ENCODE measurements at places on chromosomes 11 and 22.

GRCh38 chr11:134740590-134741261 is 328.7 kb upstream of the B3GAT1 start:
- DNase-seq, result peak; percentile 5

- no peak for DNase-seq
Observed at GRCh38 chr11:27773884-27774283, 73.6 kb upstream of the BDNF start.

- DNase-seq, result no peak
Observed at GRCh38 chr11:66126064-66126463, 56.0 kb downstream of the PACS1 start.

DNA sequence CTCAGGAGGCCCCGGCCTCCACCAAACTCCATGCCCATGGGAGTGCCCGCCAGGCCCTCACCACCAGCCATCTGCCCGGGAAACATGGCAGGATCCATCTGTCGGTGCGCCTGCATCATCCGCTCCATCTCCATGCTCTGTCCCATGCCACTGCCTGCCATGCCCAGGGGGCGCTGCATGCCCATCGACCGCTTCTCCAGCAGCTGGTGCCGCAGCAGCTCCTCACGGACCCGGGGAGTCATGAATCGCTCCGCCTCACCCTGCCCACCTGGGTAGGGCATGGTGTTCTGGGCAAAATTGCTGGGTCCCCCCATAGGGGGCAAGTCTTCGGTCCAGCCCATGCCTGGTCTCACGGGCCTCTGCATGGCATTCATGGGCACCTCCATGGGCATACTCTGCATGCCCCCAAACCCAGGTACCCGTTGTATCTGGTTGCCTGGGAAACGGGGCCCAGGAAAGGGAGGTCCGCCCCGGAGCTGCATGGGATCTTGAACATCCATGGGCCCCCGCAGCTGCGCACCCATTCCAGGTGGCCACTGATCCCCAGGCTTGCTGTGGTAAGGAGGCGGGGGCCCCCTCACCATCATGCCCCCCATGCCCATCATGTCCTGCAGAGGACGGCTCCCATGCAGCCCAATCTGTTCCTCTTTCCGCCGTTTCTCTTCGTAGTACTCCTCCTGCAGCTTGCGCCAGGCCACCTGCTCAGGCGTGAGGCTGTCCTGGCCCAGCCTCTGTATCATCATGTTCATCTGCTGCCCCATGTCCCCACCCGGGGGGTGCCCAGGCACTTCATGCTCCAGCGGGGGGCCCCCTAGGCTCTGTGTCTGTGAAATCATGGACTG is 18.0 kb downstream of the CXCR5 start:
- DNase-seq, result peak; percentile 65

DNA sequence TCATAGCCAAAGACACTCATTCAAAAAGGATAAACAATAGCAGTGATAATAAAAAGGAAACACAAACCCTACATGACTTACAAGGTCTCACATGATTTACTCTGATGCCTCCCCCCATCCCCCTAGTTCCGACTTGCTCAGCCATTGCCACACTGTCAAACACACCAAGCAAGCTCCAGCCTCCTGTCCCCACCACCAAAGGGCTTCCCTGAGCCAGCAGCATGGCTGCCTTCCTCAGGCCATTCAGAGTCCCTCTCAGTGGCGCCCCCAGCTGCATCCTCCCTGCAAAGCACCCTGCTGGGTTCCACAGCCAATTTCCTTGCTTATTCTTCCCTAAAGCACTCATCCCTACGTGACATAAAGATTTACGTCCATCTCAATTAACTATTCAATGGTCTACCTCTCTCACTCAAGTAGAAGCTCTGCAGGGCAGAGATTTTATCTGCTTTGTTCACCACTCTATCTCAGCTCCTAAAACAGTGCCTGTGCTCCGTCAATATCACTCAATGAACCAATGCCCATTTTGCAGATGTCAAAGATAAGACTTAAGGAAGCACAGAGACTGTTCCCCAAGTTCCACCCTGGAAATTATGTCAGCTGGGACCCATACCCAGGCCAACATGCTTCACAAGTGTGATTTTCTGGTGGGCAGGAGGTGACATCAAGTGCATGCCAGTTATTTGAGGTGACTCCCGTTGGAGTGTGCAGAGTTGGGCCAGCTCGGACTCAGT is 106.9 kb downstream of the SYN3 start:
- DNase-seq, result no peak

GRCh38 chr11:36458129-36458915 is 51.8 kb downstream of the TRAF6 start:
- no peak for DNase-seq

GRCh38 chr11:117874253-117874909 is 2.1 kb downstream of the FXYD6 start:
- no peak for DNase-seq

DNA sequence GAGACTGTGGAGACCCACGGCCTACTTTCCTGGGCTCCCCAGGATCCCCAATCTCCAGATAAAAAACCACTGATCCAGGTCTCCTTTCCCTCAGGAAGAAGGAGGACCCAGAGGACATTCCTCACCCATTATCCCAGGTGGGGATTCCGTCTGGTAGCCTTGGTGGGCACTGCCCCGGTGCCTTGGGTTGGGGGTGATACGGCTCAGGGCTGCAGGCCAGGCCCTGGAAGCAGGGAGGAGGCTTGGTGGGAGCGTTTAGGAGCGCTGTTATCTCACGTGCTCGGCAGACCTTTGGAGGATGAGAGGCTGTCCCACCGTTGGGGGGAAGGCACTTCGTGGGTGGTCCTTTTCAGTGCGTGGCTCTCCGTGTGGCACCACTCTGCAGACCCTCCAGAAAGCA is 926.3 kb downstream of the BRD1 start:
- DNase-seq, result peak; percentile 22

DNA sequence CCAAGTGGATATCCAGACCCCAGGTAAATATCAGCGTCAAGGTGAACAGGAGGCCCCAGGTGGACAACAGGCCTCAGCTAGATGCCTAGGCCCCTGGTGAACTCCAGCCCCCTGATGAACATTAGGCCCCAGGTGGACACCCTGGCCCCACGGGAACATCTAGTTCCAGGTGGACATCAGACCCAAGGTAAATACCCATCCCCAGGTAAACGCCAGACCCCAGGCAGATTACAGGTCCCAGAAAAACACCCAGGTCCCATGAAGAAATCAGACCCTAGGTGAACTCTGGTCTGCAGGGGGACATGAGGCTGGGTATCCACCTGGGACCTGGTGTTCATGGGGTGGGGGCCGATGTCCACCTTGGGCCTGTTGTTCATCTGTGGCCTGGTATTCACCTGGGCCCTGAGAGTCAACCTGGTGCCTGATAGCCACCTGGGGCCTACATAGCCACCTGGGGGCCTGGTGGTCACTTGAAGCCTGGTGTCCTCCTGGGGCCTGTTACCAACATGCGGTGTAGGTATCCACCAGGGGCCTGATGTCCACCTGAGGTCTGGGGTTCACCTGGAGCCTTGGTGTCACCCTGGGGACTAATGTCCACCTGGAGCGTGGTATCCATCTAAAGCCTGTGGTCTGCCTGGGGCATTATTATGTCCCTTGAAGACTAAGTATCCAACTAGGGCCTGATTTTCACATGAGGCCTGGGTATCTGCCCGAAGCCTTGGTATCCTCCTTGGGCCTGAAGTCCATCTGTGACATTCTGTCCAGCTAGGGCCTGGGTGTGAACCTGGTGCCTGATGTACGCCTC is 56.8 kb upstream of the SEPTIN5 start:
- DNase-seq, result no peak

- DNase-seq, result no peak
Observed at GRCh38 chr11:7673724-7674434, 579 bp upstream of the CYB5R2 start.

DNA sequence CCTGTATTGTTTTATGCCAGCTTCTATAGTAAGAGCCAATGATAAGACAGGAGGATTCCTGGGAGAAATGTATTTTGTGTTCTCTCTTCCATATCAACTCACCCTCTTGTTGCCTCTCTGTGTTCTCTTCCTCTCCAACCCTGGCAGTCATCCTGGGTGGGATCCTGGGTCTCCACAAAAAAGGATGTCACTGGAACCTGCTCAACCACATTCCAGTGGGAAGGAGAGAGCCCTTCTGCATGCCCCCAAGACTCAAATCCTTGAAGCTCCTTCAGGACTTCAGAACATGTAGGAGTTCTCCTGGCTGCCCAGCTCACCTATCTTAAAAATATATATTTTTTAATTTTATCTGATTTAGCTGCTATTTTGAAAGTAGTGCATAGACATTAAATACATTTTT is 26.1 kb downstream of the APOL6 start:
- DNase-seq, result no peak

- no peak for DNase-seq
Observed at GRCh38 chr11:126898802-126899201, 101.8 kb downstream of the KIRREL3 start.

DNA sequence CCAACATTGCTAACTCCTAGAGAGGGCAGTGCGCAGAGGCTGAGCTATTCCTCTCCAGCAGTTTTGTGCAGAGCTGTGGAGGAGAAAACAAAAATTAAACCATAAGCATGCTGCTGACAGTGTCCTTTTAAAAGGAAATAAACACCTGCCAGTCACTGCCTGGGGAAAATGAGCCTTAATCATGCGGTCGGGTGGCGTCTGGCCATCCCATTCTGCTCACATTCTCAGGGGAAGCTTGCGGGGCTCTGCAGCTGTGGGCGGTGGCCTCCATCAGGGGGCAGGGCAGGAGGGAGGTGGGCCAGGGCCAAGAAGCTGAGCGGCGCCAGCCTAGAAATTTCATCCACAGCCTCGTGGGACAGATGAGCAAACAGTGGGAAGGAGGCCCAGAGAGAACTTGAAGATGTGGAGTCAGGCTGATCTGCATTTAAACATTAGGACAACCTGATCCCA is 71.0 kb upstream of the TP53I11 start:
- DNase-seq, result no peak

DNA sequence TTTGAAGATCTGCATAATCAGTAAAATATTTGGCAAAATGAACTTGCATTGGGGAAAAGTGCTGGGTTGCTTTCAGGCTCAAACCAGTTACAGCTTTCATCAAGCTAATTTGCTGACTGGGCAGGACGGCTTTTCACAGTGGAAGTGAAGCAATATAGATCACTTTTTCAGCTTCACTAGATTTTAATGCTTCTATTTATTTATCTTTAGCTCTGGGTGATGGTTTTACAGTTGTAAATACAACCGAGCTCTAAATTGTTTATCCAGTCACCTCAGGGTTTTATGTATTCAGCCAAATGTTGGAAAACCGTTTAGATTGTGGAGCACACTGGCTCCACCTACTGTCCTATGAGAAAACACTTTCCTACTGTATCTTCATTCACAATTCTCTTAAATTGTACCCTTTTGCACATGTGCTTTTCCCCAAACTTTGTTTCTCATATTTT is 58.2 kb downstream of the ACER3 start:
- DNase-seq, result no peak

- DNase-seq, result no peak
Observed at GRCh38 chr11:128334311-128335044, 252.9 kb downstream of the ETS1 start.

DNA sequence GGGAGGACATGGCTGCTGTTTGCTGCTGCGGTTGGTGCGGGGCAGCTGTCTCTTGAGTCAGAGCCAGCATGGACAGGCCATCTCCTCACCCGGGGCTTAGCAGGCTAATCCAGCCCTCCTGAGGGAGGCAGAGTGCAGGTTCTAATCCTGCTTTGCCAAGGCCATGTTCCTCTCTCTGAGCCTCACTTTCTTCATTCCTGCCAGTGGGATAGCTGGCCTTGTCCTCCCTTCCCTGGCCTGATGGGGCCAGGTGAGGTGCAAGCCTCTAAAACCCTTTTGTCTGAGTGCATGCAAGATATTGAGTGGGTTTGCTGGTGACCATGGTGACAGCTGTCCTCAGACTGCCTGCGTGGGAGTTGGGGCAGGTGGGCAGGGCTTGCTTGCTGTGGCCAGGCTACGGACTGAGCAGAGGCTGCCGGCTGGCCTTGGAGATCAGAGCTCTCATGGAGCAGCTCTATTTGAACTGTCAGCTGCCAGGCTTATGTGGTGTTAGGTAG is 3.6 kb downstream of the USP35 start:
- peak; percentile 20 for DNase-seq

GRCh38 chr22:29313126-29313575 is 2.3 kb downstream of the RASL10A start:
- DNase-seq, result peak; percentile 58

DNA sequence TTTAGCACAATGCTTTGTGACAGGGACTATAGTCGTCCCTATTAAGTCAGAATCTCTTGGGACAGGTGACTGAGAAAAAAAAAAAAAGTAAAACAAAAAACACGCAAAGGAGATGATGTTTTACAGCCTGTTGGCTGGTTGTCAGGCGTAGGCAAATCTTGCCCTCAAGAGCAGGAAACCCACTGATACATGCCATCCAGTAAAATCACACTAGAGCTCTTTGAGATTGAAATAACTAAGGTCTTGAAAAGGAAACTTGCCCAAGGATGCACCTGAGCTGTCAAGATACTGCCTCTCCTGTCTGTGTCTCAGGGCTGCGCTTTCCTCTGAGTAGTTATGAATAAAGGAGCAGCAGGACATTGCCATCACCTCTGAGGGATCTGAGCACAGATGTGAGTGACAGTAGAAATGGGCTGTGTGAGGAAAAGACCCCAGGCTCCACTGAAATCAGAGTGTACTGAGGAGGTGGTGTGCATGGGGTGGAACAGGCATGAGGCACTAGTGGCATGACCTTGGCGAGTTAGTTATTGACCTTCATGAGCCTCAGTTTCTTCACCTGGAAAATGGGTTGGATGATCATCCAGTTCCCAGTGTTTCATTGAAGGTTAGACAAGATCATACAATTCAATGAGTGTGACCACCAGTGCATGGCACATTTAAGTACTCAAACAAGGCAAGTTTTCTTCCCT is 23.3 kb downstream of the MICAL2 start:
- DNase-seq, result no peak

DNA sequence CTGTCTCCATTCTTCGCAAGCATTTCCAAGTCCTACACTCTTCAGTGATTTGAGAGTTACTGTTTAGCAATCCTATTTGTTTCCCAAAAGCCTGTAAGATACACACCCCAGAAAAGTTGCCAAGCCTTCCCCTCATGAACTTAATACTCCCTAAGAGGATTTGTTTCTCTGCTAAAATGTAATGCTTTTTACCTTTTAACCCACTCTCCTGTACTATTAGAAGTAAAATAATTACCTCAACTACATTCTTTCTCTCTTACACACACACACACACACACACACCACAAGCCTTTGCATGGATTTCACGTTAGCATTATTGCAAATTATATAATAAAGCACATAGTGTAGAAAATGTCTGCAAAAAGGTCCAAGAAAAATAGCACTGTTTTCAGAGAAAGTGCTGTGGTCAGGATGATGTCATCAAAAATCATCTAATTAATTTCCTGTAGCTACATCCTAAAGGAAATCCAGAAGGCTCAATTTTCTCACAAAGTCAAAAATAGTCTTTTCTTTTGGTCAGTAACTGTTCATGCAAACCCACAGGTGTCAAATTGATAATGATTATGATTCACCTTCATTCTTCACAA is 364.1 kb upstream of the PITPNB start:
- DNase-seq, result no peak

All from RWPE2 (cell line).